ENCODE measurements at places on chromosomes 12 and 14.

DNA sequence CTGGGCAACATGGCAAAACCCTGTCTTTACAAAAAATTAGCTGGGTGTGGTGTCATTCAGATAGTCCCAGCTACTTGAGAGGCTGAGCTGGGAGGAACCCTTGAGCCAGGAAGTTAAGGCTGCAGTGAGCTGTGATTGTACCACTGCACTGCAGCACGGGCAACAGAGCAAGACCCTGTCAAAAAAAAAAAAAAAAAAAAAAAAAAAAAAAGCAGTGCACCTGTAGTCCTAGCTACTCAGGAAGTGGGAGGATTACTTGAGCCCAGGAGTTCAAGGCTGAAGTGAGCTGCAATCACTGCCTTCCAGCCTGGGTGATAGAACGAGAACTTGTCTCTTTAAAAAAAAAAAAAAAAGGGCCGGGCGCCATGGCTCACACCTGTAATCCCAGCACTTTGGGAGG lies 5.6 kb downstream of the REM2 start:
- no peak for DNase-seq

GRCh38 chr12:132806857-132807256 lies 21.8 kb downstream of the GOLGA3 start:
- no peak for DNase-seq

GRCh38 chr12:50375802-50376201 lies 20.6 kb downstream of the FAM186A start:
- DNase-seq, result no peak

- peak; percentile 76 for DNase-seq
Measured at GRCh38 chr12:56158926-56159461, 835 bp downstream of the MYL6 start.
